NCI-H446 treated with DMSO at 0.1 percent for 48 hours (cell line): ENCODE measurements at places on chromosomes 6 and 20.
A peak's percentile ranks its signal among the peaks of the same experiment; 100 is the strongest.

DNA sequence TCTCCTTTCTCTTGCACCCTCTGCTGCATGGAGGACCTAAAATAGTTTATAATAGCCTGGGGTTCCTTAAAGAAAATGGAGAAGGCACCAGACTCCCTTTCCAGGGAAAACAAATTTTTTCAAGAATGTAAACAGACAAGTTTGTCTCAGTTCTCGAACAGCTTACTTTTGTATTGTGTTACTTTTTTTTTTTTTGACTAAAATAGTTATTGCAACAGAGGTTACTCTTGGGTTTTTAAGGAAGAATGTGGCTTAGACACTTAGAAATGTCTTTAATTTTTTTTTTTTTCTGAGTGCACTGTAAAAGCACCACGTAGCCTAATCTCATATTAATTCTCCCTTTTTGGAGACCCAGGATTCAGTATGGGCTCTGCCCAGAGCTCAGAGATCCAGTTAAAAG is 148.7 kb upstream of the CARMIL1 start:
- no peak for DNase-seq

DNA sequence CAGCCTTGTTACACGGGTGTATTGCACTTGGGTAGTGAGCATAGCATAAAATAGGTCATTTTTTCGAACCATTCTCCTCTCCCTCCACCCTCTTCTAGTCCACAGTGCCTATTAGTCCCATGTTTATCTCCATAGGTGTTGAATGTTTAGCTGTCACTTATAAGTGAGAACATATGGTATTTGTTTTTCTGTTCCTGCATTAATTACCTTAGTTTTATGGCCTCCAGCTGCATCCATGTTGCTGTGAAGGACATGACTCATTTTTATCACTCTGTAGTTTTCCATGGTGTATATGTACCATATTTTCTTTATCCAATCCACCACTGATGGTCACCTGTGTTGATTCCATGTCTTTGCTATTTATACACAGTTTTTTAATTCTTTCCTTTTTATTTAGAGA is 889.5 kb downstream of the EYS start:
- no peak for DNase-seq

GRCh38 chr6:140809694-140810101 is 1323.0 kb upstream of the GJE1 start:
- no peak for DNase-seq

GRCh38 chr20:44836601-44837120 is 26.3 kb upstream of the RIMS4 start:
- DNase-seq, result no peak

- DNase-seq, result no peak
Observed at GRCh38 chr6:45613656-45614055, 235.9 kb upstream of the SUPT3H start.

- no peak for DNase-seq
Observed at GRCh38 chr20:32017711-32018251, 7.5 kb downstream of the CCM2L start.

GRCh38 chr6:33425668-33426577 is 6.1 kb downstream of the SYNGAP1 start:
- peak; percentile 36 for DNase-seq

GRCh38 chr6:168534265-168534664 is 93.3 kb downstream of the SMOC2 start:
- no peak for DNase-seq

DNA sequence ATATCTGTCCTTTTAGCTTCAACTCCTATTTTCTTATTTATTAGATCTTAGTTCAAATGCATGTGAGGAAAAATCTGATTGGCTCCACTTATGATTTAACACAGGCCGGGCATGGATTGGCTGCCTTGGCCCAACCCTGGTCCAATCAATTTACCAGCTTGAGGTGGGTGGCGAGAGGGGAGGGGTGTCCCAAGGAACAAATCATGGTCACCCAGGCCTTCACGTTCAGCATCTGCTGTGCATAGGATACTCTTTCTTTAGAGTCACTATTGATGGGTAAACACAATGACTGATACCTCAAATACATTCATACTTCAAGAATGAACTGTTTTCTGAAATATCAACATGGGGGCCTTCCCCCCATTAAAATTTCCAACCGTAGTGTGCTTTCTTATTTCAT is 14.9 kb upstream of the BACH2 start:
- no peak for DNase-seq

DNA sequence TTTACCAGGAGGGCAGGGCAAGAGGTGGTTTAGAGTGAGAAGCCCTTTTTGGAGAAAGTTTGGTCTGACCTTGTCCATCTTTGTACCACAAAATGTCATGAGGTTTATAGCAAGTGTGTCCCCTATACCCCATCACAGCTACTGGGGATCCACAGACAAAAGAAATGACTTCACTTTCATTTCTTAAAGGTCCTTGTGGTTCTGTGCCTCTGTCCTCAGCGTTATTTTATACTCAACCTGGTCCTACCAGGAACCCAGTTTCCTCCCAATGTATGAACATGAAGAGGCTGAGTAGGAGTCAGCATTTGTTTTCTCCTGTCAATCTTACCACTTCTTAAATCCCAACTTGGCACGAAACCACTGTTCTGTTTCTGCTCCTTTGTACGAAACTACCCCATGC is 157.6 kb downstream of the NFATC2 start:
- DNase-seq, result no peak

GRCh38 chr20:52410182-52410647 is 218.6 kb upstream of the ZFP64 start:
- DNase-seq, result no peak

- DNase-seq, result no peak
Observed at GRCh38 chr6:117489003-117489402, 6.5 kb downstream of the DCBLD1 start.

DNA sequence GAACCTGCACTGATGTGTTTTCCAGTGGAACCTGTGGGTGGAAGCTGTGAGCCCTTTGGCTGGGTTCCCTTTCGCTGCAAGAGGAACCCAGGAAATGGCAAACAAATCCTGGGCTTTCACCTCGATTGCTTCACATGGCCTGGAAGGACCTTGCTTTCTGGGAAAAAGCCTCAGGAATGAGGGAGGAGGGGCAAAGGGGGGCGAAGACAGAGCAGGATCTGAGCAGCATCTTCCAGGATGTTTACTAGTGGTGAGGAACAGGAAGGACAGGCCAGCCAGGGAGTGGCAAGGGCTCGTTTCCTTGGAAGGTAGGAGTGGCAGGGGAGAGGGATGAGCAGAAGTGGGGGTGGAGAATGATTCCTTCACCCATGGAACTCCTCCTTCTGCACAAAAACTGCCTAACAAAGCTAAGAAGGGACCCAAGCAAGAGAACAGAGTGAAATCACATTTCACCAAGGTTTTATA is 5.9 kb downstream of the SLC2A10 start:
- no peak for DNase-seq

DNA sequence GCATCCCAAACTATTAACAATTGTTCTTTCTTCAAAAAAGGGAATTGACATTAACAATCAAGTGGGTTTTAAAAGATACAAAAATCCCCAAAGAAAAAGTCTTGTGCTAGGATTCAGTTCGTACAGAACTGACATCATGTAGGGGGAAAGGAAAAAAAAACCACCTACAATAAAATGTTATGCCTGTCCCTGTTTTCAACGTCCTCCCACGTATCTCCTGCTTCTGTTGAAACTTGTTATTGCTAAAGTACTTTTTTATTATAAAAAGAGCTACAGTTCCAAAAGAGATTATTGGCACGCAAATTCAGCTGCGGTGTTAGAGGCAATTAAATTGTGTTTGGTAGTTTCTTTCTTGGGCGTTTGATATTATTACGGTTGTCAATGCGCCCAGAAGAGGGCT is 102.8 kb upstream of the PHACTR1 start:
- DNase-seq, result no peak

- DNase-seq, result no peak
Observed at GRCh38 chr20:16472045-16472872, 101.0 kb downstream of the KIF16B start.

DNA sequence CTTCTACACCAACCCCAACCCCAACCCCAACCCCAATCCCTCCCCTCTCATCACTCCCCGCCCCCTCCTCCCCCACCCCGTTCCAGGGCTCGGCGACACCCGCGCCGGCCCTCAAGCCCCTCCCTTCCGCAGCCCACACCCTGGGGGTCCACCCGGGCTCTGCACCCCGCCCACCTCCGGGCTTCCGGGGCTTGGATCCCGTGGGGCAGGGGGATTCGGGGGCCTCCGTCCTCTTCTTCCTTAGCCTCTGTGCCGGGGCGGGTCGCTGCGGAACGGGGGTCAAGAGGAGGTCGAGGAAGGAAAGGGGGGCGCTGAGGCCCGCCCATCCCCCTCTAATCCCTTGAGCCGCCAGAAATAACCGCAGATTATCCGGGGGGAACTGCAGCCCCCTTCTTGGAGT is 690 bp downstream of the TULP1 start:
- DNase-seq, result no peak

DNA sequence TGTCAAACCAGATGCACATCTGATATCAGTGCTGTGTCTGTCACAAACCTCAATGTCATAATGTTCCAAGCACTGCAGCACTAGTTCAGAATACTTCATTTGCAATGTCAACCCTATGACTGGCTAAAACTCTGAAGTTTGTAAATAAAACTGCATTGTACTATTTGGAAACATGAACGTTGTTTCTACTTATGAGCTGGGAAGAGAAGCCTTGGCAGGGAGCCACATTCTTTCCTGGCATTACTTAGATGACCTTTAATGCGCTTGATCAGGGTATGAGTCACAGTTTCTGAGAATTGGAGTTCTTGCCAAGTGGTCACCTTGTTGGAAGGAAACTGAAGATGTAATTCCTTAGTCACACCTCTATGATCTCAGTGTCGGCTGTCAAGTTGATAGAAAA is 664.8 kb upstream of the MMS22L start:
- DNase-seq, result peak; percentile 78

- DNase-seq, result no peak
Observed at GRCh38 chr6:37253486-37254007, 4.0 kb upstream of the TBC1D22B start.

DNA sequence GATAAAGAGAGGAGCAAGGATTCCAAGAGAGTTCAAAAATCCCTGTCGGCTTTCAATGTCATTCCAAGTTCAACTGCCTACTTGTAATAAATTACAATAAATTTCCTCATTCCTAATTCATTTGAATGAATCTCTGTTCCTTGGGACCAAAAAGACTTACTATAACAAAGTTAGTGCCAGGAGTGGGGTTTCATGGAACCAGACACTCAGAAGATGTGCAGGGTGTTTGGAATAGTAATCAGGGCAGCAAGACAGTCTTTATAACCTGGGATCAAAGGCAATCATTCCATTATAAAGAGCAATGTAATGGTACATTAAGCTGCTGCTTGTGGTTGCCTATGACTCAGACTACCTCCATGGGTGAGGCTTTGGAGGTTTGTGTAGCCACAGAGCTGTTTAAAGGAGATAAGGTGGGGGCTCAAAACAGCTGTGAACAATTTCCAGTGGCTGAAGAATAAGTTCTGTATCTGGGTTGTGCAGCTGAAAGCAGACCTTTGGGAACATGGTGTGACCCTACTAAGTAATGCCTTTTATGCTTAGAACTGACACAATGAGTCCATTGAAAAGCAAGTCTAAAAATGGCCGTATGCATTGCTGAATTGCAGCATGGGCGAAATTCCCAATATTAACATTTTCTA is 159.9 kb downstream of the LINC00237 start:
- no peak for DNase-seq

DNA sequence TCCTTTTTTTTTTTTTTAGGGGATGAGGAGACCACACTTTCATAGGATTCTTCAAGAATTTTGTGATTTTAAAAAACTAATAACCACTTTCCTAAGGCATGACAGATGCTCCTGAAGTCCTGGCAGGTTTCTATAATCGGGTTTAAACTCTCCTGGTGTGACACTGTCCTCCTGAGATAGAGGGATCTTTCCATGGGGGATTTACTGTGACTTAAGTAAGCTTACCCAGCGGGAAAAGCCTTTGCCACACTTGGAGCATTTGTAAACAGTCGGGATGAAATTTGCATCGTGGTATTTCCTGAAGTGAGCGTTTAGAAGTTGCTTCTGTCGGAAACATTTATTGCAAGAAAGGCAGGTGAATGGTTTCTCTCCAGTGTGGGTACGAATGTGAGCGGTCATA is 16.6 kb downstream of the CTCFL start:
- DNase-seq, result no peak

DNA sequence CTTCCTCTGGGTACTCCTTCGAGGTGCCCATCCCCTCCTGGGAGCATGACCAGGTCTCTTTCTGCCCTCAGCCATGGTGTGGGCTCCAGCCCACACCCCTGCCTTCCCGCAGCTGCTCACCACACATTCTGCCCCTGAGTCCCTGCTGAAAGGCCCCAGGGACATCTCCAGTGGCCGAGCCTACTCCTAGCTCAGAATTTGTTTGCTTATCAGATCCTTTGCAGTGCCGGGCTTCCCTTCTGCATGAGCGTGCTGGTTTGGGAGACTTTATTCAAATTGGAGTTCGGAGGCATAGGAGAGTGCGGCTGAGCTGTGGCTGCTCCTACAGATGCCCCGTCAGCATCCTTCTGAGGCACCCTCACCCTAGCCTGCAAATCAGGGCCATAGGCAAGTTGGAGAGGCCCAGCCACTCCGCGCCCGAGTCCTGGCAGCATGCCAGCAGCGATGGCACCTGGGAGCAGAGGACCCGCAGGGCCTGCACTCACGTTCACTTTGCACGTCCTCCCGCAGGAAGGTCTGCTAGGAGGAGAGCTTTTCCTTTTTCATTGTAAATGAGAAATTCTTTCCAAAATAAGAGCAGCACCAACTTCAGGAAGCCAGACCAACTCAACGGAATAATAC is 327.3 kb downstream of the QKI start:
- DNase-seq, result no peak

DNA sequence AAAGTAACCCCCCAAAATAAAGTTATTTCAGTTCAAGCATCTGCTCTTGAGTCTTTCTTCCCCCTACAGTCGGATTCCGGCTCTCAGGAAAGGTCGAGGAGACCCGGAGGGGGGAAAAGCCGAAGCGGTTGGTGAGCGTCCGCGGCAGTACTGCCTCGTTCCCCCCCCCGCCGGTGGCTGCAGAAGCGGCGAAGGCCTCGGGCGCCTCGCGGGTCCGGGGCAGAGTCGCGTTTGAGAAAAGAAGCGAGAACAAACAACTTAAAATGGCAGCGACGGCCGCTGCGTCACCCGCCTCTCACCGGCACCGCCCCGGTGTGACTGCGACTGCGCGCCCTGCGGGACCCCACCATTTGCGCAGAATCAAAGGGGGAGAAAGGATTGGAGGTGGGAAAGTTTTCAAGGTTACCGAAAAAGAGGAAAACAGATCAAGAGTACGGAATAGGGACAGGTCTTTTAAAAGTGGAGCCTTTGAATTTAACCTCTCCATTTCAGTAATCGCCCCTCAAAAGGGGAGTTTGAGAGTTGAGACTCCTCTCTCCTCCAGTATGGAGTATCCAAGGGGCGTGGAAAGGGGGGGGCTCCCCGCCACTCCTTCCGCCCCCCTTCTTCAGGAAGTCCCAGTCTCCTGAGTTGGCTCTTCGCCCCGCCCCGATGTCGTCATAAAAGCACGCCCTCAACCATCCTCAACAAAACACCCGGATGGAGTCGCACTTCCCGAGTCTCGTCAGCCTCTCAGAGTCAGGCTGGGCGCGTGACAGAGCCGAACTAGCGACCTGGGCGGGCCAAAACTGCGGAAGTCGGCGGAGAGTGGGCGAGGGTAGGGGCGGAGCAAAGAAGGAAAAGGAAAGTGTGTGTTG is 1.9 kb upstream of the C6orf62 start:
- peak; percentile 99 for DNase-seq
